ENCODE measurements at places on chromosomes 5 and 9. TPM values are rescaled to one million over a fixed set of nuclear protein-coding genes. Genes with fewer than 3 reads are reported as not detected.
A peak's percentile ranks its signal among the peaks of the same experiment; 100 is the strongest.

DNA sequence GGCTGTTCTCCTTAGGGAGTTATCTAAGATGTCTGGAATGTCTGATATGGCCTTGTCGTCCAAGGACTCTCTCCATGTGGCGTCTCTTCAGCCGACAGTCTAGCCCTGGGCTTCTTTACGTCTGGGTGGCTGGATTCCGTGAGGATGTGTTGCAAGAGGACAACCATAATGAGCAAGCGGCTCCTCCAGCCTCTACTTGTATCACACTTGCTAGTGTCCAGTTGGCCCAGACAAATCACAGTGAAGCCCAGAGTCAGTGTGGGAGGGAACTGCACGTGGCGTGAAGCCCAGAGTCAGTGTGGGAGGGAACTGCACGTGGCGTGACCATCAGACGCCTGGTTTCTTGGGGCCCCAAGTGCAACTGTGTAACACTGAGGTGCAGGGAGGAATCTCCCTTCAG lies 61.1 kb downstream of the COL23A1 start:
- no peak for DNase-seq
- H3K36me3 ChIP-seq = no peaks in the 10 kb centered on the region
- H3K27ac ChIP-seq = no peak overlapping the region
- peaks cover 19% of the 10 kb centered on the region for H3K4me1 ChIP-seq
- H3K4me3 ChIP-seq = no peak overlapping the region
- H3K27me3 ChIP-seq = no peaks in the 10 kb centered on the region

DNA sequence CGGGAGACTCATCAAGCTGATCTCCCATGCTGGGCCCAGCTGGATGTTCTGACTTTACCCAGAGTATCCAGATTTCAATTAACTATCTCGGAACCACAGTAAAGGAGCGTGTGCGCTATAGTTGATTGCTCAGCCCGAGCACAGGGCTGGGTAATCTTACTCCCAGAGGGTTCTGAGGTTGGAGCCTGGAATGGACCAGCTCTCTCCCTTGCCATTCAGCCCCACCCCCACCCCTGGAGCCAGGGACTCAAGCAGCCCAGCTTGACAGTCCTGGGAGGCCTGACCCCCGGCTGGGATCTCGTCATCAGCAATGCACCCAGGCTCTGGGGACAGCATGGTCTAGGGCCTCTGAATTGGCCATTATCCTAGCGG lies 23.7 kb upstream of the PTGES start:
- peaks cover 15% of the 10 kb centered on the region for H3K4me1 ChIP-seq
- no peaks in the 10 kb centered on the region for H3K36me3 ChIP-seq
- no peak overlapping the region for H3K4me3 ChIP-seq
- H3K27me3 ChIP-seq = no peaks in the 10 kb centered on the region

- no peak overlapping the region for H3K4me3 ChIP-seq
- no peak overlapping the region for H3K27ac ChIP-seq
- peaks cover 47% of the 10 kb centered on the region for H3K27me3 ChIP-seq
- H3K36me3 ChIP-seq = no peaks in the 10 kb centered on the region
- no peaks in the 10 kb centered on the region for H3K4me1 ChIP-seq
Observed at GRCh38 chr5:176173647-176174046, 64.6 kb upstream of the SIMC1 start.

Gene SLC36A2
- total RNA-seq = not detected

Gene TTC33
- 15.8 TPM for total RNA-seq

Gene PAEP
- not detected for total RNA-seq

- no peak overlapping the region for H3K27ac ChIP-seq
- DNase-seq = no peak
- H3K4me3 ChIP-seq = no peak overlapping the region
- peaks cover 28% of the 10 kb centered on the region for H3K27me3 ChIP-seq
- H3K4me1 ChIP-seq = peaks cover 34% of the 10 kb centered on the region
Observed at GRCh38 chr5:176723440-176723839, 76.2 kb downstream of the TSPAN17 start.

GRCh38 chr5:177087398-177088005 lies 787 bp downstream of the FGFR4 start:
- peak overlapping the region; percentile 80 for H3K4me3 ChIP-seq
- peaks cover 25% of the 10 kb centered on the region for H3K27me3 ChIP-seq
- H3K27ac ChIP-seq = peak overlapping the region; percentile 73

Gene MYOZ3
- 6.1 TPM for total RNA-seq

DNA sequence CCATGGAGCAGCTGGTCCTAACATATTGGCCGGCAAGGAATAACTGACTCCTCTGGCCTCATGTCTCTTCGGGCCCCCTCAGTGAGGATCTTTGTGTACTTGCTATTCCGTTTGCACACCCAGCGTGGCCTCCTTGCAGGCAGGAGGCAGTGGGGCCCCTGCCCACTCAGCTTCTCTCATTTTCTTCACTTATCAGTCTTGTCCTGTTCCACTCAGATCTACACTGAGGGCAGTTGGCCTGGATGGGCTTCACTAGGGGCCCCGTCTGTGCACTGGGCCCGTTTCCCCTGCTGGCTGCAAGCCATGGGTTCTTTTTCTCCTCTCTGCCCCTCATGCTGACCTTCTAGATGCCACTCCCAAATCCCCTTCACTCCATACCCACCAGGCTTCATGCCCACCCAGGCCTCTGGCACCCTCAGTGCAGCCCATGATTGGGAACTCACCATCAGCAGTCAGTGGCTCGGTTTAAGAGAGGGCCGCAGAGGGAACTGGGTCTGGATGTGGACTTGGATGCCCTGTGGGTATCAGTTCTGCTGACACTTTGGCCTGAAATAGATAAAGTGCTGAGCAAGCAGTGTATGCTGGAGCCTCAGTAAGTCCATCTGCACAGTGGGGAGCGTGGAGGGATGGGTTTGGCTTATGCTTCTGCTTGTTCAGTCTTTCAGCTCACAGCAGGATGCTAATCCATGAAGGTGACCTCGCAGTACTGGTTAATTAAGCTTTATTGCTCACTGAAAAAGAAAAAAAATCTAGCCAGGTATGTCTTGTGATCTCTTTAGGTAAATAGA lies 57.9 kb downstream of the ERBIN start:
- no peak overlapping the region for H3K4me3 ChIP-seq
- no peak for DNase-seq
- H3K27ac ChIP-seq = peak overlapping the region; percentile 32
- H3K36me3 ChIP-seq = peaks cover 20% of the 10 kb centered on the region

Gene PLAC8L1
- 0.95 TPM for total RNA-seq

- H3K4me1 ChIP-seq = no peaks in the 10 kb centered on the region
- DNase-seq = peak; percentile 7
- no peak overlapping the region for H3K4me3 ChIP-seq
- no peak overlapping the region for H3K27ac ChIP-seq
- H3K36me3 ChIP-seq = no peaks in the 10 kb centered on the region
Observed at GRCh38 chr5:151204051-151204450, 19.8 kb downstream of the CCDC69 start.

Gene DMRTA1
- total RNA-seq = 1.2 TPM

DNA sequence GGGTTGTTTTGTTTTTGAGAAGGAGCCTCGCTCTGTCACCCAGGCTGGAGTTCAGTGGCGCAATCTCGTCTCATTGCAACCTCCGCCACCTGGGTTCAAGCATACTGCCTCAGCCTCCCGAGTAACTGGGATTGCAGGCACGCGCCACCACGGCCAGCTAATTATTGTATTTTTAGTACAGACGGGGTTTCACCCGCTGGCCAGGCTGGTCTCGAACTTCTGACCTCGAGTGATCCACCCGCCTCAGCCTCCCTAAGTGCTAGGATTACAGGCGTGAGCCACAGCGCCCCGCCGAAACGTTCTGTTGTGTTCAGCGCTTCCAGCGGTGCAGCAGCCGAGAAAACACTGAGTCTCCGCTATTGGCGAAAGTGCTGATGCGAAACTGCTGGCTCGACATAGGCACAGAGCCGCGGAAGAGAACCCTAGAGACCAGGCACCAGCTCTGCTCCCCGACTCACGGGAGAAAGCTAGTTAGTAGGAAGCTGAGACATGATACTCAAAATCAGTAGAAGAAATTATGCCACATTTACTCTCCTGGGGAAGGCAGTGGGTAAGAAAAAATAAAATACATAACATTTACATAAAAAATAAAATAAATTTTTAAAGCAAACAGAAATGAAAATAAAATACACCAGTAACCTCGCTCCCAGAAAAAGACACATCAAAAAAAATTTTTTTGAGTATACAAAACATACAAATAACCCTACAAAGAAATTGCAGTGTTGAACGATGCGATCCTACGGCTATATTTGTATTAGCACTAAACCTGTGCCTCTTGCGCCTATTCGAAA lies 31.6 kb downstream of the ANXA2R start:
- H3K27me3 ChIP-seq = peaks cover 66% of the 10 kb centered on the region
- H3K4me3 ChIP-seq = peak overlapping the region; percentile 93
- DNase-seq = peak; percentile 82
- no peaks in the 10 kb centered on the region for H3K4me1 ChIP-seq

- no peak overlapping the region for H3K4me3 ChIP-seq
- no peak for DNase-seq
Observed at GRCh38 chr5:142660731-142661130, 25.2 kb downstream of the FGF1 start.

DNA sequence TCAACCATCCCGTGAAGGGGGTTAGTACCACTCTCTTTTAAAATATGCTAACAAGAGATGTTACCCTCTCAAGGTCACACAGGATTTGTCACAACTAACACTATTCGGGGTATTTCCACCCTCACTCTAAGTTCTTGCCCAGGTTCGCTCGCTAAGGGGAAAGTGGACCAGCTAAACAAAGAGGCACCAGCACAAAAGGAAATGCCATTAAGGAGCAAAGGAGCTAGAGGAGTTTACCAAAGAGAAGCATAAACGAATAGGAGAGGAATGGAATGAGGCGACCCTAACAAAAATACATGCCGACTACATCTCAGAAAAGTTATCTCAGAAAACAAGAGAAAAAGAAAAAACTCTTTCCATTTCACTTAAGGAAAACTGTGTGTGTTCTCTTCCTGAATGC lies 170.9 kb downstream of the DCP2 start:
- no peak overlapping the region for H3K4me3 ChIP-seq
- H3K4me1 ChIP-seq = peaks cover 25% of the 10 kb centered on the region
- H3K27ac ChIP-seq = no peak overlapping the region
- no peak for DNase-seq

DNA sequence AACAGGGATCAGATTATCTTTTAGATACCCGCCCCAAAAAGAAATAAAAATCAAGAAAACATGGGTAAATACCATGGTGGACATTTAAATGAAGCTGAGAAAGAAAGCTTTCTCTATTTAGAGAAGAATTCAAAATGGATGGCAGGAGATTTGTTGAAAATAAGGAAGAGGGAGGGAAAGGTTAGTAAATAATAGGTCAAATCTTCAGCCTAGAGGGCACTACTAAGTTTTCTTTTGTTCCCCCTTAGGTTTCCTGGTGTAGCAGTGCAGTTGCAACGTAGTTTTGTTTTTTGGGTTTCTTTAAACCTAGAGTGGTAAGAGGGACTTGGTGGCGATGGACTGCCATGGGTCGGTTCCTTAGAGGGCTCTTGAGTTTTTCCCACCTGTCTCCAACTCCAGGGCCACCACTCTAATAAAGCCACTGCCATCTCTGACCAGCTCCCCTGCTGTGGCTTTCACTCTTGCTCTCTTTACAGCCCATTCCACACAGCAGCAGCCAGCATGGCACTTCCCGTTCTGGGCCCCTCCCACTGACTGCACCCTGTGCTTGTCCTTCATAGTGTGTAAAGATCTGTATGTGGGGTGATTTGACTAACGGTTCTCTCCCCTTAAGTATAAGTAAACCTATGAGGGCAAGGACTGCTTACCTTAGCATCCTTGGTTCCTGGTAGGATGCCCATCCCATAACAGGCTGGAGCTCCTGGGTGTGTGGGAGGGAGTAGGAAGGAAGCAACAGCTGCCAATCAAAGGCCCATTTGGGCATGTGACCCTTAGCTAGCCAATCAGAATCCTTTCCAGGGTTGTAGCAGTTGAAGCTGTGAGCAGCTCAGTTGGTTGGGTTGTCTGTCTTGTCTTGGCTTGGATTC lies 118.3 kb downstream of the SLC1A3 start:
- no peak overlapping the region for H3K27ac ChIP-seq
- no peaks in the 10 kb centered on the region for H3K4me1 ChIP-seq
- peaks cover 18% of the 10 kb centered on the region for H3K27me3 ChIP-seq
- no peak overlapping the region for H3K4me3 ChIP-seq

- DNase-seq = peak; percentile 66
- no peaks in the 10 kb centered on the region for H3K4me1 ChIP-seq
- no peaks in the 10 kb centered on the region for H3K36me3 ChIP-seq
- H3K4me3 ChIP-seq = no peak overlapping the region
Observed at GRCh38 chr5:179125789-179126505, 65.8 kb downstream of the ZNF354C start.
